ENCODE measurements at places on chromosomes 1 and 21.

DNA sequence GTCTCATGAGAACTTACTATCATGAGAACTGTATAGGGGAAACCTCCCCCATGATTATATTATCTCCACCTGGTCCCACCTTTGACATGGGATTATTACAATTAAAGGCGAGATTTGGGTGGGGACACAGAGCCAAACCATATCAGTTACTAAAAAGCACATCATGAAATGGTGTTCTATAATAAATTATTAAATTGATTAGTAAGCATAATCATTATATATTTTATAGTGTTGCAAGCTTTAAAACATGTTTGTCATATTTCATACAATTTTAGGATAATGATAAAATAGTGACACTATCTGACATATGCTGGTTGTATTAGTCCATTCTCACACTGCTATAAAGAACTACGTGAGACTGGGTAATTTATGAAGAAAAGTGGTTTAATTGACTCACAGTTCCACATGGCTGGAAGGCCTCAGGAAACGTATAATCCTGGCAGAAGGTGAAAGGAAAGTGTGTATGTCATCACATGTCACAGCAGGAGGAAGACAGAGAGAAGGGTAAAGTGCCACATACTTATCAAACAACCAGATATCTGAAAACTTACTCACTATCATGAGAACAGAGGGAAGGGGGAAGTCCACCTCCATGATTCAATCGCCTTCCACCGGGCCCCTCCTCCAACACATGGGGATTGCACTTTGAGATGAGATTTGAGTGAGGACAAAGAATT lies 539.2 kb upstream of the OLFM3 start:
- DNase-seq = no peak

DNA sequence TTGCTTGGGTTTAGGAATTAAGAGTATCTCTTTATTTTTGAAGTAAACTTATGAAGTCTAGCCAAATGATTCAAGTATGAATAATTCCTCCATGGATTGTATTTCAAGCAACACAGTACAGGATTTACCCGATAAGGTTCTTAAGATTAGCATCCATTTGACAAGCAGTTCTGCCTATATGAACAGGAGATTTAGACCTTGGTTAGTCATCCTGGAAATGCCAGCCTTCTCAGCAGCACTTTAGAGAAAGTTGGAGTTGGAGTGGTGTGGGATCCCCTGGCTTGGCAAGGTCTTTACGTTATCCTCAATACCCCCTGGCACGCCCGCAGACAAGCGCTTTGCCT lies 1.6 kb downstream of the BCAR3 start:
- DNase-seq = no peak

DNA sequence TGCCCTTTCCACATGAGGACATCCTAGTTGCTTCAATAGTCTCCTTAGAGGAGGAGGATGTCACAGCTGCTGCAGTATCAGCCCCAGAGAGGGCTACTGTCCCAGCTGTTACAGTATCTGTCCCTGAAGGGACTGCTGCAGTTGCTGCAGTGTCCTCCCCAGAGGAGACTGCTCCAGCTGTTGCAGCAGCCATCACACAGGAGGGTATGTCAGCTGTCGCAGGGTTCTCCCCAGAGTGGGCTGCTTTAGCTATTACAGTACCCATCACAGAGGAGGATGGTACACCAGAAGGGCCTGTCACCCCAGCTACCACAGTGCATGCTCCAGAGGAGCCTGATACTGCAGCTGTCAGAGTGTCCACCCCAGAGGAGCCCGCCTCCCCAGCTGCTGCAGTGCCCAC lies 78.5 kb upstream of the BMP8A start:
- DNase-seq = no peak

DNA sequence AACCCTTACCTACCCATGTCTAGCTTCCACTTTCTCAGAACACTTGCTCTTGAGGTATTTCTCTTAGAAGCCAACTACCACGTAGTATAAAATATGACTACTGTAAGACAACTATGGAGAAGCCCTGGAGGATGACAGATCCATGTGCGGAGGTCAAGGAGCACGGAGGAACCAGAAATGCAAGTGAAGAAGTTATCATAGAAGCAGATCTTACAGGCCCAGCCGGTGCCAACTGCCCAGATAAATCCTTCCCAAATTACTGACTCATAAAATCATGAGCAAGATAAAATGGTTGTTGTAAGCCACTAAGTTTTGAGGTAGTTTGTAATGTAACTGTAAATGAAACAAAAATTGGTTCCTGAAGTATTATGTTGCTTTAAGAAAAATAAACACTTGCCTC lies 12.6 kb downstream of the GTF2B start:
- DNase-seq = no peak

Measured in fibroblast of skin of left quadriceps (primary cell).